LoVo (cell line): ENCODE measurements at places on chromosomes 5 and 9.

- no peak for DNase-seq
Observed at GRCh38 chr9:129493002-129493705, 127.7 kb downstream of the C9orf50 start.

GRCh38 chr5:173795601-173796000, 92.5 kb upstream of the CPEB4 start:
- peak; percentile 53 for DNase-seq

GRCh38 chr9:92077888-92078287, 37.3 kb downstream of the SPTLC1 start:
- no peak for DNase-seq

- DNase-seq = no peak
Observed at GRCh38 chr5:52065182-52065581, 681.9 kb downstream of the ISL1 start.

DNA sequence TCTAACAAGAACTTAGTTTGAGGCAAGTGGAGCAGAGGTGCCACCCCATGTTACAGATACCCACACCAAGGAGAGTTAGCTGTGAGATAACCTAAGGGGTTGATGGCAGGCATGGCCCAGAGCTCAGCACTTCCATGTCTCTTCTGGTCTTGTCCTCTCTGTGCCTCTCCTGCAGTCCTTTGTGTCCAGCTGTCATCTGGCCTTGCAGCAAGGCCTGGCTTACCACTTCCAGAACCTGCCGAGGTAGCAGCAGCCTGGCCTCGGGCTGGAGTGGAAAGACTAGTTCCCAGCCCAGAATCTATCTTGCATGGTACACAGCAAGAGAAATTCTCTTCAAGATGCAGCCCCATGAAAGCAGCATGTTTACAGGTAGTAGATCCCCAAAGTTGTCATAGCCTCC, 41.5 kb downstream of the PIP5K1B start:
- no peak for DNase-seq
